ENCODE measurements at places on chromosomes 11 and 22.

DNA sequence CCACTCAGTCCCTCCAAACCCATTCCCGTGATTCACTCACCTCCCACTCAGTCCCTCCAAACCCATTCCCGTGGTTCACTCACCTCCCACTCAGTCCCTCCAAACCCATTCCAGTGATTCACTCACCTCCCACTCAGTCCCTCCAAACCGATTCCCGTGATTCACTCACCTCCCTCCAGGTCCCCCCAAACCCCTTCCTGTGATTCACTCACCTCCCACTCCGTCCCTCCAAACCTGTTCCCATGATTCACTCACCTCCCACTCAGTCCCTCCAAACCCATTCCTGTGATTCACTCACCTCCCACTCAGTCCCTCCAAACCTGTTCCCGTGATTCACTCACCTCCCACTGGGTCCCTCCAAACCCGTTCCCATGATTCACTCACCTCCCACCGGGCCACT, 639.6 kb downstream of the BRD1 start:
- DNase-seq = no peak

- no peak for DNase-seq
These were observed 21.3 kb downstream of the TRIM44 start for GRCh38 chr11:35683728-35684339.

- no peak for DNase-seq
These were observed 72.7 kb downstream of the WNT7B start for GRCh38 chr22:45904236-45904635.

DNA sequence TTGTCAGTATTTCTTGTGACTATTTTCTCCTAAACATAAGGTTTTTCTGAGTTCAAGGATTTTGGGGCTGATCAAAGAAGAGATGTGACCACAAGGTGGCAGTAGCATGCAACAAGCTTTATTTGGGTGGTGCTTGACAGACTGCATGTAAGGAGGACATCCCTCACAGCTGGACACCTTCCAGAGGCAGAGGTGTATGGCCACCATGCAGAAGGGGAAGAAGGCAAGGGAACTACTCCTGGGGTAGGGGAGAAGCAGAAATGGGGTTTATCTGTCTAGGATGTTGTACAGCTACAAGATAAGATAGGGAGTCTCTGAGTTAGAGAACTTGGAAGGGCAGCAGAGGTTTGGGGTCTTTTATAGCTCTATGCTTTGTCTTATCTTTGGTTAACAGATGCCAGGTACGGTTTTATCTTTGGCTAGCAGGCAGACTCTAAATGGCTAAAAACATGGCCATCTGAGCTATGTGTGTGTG, 5.1 kb upstream of the BIRC2 start:
- peak; percentile 62 for DNase-seq

- DNase-seq = no peak
These were observed 13.5 kb upstream of the ADORA2A start for GRCh38 chr22:24413736-24414385.

DNA sequence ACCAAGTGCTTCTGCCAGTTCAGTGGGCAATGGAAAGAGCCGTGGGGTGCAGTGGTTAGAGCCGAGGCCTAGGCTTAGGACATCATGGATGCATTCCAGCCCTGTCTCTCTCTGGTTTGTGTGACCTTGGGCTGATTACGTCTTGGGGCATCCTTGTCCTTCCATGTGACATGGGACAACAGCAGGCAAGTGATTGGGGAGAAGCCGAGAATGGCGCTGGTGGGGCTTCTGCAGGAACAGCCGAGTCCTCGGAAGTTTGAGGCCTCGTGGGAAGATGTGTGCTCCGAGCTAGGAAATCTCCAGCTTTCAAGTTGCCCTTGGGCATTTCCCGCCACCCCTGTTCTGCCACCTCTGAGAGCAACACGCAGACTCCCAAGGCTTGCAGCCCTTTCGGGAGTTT, 16.6 kb downstream of the TSPAN18 start:
- no peak for DNase-seq

DNA sequence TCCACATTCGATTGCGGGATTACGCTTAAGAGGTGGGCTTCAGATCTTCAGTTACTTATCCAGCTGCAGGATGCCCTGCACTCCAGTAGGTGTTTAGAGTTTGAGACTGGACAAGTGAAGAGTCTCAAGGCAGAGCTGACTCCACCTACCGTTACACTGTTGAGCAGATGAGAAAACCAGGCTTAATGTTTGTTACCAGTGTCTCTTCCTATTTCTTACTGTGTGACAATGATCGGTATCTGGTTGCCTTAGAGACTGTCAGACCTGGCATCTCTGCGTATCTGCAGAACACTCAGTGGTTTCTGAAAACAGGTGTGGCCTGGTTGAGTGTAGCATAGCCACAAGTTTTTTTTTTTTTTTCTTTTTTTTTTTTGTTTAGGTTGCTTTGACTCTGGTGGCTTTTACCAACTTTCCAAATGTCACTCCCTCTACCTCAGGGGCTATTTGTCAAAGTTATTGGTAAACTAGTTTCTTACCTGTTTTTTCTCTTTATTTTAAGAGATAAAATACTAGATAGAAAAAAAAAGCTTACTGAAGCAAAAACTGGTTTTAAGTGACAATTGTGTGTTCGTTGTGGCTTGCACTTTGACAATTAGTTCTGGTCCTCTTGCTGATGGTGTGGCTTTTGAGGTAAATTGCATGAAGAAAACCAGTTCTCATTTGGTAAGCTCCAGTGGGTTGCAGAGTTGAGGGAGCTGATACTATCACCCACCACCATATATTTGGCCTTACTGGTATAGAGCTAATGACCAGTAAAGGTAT, 284.8 kb downstream of the ETS1 start:
- peak; percentile 63 for DNase-seq

GRCh38 chr11:8031248-8032115, 44.3 kb downstream of the EIF3F start:
- no peak for DNase-seq

DNA sequence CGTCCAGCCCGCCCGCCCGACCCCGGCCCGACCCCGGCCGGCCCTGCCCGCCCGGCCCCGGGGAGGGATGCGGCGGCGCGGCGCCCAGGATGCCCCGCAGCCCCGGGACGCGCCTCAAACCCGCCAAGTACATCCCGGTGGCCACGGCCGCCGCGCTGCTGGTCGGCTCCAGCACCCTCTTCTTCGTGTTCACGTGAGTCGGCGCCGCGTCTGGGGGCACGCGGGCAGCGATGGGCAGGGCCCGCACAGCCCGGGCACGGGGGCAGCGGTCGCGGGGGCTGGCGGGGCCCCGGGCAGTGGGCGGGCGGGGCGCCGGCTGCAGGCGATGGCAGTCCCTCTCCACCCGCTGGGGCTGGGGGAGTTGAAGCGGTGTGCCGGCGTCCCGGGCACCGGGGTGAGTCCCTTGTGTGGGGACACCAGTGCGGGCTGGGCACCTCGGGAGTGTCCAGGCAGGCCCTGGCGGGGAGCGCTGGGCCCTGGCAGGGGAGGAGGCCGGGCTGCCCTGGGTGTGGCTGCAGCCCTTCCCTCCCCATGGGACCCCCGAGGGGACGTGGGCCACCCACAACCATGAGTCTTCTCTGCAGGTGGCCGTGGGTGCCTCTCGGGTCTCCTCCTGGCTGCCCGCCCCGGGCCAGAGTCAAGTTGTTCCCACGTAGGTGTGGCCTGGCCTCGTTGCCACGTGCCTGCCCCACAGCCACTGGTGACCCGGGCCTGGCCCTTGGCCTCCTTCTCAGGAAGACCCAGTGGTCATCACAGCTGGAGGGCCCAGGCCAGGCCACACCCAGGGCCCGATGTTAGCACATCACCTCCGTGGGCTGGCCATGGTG, 468 bp downstream of the ZDHHC8 start:
- no peak for DNase-seq

DNA sequence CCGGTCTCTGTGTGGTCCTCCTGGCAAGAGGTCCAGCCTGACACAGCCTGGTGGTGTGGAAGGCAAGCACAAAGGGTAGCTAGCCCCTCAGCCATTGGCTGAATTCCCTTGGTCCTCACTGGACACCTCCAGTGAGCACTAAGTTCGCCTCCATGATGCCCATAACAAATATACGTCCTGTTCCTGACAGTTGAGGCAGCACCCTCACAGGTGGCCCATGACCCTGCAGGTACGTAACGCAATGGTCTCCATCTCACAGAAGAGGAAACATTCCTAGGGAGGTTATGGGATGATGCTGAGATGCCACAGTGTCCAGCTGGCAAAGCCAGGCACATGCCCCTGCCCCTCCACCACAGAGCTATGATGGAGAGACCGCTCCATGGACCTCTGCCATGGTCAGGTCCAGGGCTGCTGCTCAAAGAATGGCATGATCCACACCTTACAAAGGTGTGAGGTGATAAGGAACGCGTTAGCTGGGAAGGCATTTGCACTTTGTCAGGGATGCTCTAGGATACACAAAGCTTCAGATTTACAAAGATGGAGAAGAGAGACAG, 1.4 kb upstream of the GNAZ start:
- DNase-seq = no peak

DNA sequence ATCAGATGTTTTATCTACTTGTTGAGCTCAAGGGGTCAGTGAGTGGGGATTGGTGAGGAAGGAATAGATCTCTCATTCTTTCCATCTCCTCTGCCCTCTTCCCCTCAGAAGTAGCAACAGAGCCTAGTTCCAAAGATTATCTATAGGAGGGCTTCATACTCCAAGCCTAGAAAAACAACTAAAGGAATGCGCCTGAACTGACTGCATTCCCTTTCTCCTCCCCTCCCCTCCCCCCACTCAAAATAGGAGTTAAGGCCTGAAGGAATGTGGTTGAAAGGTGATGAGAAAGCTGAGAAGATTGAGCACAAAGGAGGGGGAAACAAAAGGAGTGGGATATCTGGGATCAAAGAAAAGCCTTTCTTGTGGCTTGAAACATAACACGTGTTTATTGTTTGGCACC, 10.5 kb downstream of the EMSY start:
- DNase-seq = no peak

DNA sequence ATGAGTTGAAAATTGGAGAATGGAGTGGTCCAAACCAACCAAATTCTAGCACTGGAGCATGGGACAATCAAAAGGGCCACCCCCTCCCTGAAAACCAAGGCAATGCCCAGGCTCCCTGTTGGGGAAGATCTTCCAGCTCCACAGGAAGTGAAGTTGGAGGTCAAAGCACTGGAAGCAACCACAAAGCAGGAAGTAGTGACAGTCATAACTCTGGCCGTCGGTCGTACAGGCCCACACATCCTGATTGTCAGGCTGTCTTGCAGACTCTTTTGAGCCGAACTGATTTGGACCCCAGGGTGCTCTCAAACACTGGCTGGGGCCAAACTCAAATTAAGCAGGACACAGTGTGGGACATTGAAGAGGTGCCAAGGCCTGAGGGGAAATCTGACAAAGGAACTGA, 80.5 kb upstream of the ADSL start:
- DNase-seq = no peak

GRCh38 chr11:44140805-44141204, 45.3 kb downstream of the EXT2 start:
- DNase-seq = no peak

GRCh38 chr11:71998649-71999310, at the start of gene IL18BP:
Gene IL18BP, plus strand, starts transcription at chr11:71998909. Its CDS starts 1,076 bp downstream, at chr11:71999985.
- DNase-seq = no peak

DNA sequence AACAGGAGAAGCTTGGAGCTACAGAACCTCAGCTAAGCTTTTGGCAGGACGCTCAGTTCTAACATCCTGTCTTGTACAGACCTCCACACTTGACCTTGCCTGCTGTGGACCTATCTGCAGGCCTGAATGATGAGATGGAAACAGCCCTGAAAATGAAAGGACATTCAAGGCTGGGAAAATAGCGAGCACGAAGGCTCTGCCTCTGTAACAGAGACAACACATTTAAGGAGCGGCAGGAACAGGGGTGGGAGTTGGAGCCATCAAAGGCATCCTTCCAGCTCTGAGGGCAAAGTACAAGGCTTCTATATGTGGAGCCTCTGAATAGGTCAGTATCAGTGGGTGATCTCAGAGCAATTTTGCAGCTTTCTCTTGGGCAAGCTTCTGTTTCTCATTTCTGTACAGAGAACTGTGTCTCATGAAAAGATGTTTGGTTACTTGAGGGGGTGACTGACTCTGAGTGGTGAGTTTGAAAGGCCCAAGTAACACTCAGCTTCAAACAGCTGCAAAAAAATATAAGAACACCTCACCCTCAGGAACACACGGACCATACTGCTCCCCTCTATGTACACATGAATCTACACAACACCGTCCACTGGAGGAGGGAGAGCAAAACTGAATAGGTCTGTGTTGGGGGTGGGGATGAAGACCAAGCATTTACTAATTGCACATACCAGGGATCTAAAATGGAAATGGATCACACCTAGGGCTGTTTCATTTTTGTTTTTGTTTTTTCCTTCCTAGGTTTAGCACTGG, 101.6 kb downstream of the CCDC81 start:
- DNase-seq = no peak

- no peak for DNase-seq
These were observed at the start of gene TMEM132A for GRCh38 chr11:60924110-60924905. Gene TMEM132A, plus strand, starts transcription at chr11:60924460. Its CDS starts 174 bp downstream, at chr11:60924634.

DNA sequence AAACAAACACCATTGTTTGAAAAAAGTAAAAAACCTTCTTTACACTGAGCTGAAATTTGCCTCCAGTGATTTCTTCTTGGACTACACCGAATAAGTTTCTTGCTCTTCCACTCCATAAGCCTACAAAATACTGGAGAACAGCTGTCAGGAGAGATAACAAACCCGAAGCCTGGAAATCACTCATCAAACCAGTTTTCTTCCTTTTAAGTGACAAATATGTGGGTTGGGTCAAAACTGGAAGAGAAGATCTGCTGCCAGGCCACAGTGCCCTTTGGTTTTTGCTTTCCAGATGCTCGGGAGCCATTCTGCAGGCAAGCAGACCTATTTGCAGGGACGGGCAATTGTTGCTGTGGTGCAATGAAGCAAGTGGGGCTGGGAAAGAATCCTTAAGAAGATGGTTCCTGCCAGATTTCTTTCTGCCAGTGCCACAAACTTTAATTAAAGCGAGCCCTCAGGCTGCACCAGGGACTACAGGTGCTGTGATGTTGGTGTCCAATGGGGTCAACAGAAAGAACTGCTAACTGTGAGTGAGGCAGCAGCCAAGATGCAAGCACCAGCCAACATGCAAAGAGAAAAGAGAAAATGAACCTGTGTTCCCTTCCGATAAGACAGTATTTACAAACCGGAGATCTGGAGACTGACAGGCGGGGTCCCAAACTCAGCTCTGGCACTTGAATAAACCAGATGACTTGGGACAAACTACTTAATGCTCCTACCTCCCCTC, 44.8 kb upstream of the SMCO4 start:
- no peak for DNase-seq

- DNase-seq = no peak
These were observed 5.2 kb downstream of the C1QTNF6 start for GRCh38 chr22:37182949-37183245.

- no peak for DNase-seq
These were observed 4.5 kb downstream of the PATE1 start for GRCh38 chr11:125750629-125751028.

DNA sequence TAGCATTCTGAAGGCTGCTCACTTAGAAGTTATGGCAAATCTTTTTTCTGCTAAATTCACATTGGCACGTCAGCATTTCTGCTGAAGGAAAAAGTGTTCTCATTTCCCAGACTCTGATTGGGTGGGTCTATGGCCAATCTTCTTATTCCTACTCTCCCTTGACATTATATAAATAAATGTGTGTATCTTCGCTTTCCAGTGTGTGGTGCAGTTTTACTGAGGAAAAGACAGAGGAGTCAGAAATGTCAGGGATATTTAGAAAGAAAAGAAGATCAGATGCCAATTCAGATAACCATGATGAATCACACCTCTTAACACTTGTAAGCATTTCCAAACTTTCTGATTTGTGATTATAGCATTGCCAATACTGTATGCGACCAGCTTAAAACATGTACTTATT, 3.2 kb upstream of the BDNF start:
- DNase-seq = no peak

- DNase-seq = no peak
These were observed 20.9 kb downstream of the LRFN4 start for GRCh38 chr11:66877588-66878385.
